Muscle of arm (tissue), 14 donors: ENCODE measurements at places on chromosomes 11 and 22. TPM values are rescaled to one million over a fixed set of nuclear protein-coding genes. Genes with fewer than 3 reads are reported as not detected.

Gene F2
- 0.09 TPM for polyA plus RNA-seq

Gene OR9Q1
- polyA plus RNA-seq: not detected

Gene CHST1
- polyA plus RNA-seq: 11.4 TPM

Gene SLC22A6
- polyA plus RNA-seq: 0.11 TPM

Gene IGSF9B
- polyA plus RNA-seq: 24.4 TPM

Gene PGA5
- polyA plus RNA-seq: 1.1 TPM

Gene SDHAF2
- polyA plus RNA-seq: 29.7 TPM

Gene CD44
- polyA plus RNA-seq: 113 TPM

Gene UCP3
- polyA plus RNA-seq: 4.2 TPM

Gene FEN1
- polyA plus RNA-seq: 24.6 TPM

Gene ACCS
- 20.3 TPM for polyA plus RNA-seq

Gene DMC1
- polyA plus RNA-seq: 3.8 TPM

Gene CCDC73
- not detected for polyA plus RNA-seq

Gene LARGE2
- polyA plus RNA-seq: 0.37 TPM

Gene ATM
- 38.4 TPM for polyA plus RNA-seq

Gene C11orf65
- 0.57 TPM for polyA plus RNA-seq

Gene PIWIL4
- polyA plus RNA-seq: 6.0 TPM

Gene SPA17
- 5.3 TPM for polyA plus RNA-seq

Gene MGAT3
- polyA plus RNA-seq: 3.4 TPM

Gene MMP12
- polyA plus RNA-seq: not detected

Gene PLEKHB1
- 1.8 TPM for polyA plus RNA-seq

Gene PKP3
- polyA plus RNA-seq: not detected
